ENCODE measurements at places on chromosomes 5 and 9. TPM values are rescaled to one million over a fixed set of nuclear protein-coding genes. Genes with fewer than 3 reads are reported as not detected.

GRCh38 chr9:21402386-21403251 is 6.3 kb upstream of the IFNA8 start:
- no peak for DNase-seq

DNA sequence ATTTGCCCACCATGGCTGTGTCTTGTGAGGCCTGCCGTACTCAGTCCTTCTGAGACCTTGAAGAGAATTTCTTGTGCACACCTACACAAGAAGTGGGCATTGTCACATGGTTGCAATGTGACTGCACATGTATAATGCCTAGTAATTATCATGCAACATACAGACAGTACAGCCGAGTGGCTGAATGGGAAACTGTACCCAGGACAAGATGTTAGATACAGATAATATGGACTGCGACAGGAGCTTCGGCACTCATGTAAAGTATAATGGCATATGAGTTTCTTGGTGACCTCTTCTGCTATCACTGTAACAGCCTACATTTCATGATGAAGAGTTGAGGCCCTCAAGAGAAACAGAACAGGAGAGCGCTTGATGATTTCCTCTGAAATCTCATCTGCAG is 4.8 kb upstream of the PRKACG start:
- no peak for DNase-seq

- DNase-seq = no peak
Measured at GRCh38 chr5:141003031-141003430, 36.8 kb downstream of the PCDHAC2 start.

DNA sequence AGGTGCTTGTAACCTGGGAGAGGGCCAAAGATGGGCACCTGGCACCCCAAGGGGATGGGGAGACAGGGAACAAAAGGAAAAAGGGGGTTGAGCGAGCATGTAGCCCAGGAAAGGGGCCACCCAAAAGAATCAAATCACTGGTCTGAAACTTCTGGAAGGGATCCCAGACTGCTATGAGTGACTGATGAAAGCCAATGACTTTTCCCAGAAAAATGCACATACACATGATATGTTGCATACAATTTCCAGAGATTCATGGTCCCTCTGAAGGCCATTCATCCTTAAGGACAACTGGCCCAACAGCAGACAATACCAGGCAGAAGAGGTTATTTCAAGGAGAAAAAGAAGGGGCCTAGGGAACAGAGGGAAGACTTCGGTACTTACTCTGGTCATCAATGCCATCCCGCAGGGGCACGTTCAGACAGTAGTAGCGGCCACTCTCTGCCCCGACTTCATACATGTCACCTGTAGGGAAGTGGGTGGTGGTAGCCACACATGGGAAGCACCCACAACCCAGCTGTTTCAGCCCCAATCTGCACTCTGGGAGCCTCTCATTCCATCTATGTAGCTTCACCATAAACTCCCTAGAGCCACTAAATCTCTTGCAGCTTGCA is 8.4 kb downstream of the HDAC3 start:
- no peak for DNase-seq

DNA sequence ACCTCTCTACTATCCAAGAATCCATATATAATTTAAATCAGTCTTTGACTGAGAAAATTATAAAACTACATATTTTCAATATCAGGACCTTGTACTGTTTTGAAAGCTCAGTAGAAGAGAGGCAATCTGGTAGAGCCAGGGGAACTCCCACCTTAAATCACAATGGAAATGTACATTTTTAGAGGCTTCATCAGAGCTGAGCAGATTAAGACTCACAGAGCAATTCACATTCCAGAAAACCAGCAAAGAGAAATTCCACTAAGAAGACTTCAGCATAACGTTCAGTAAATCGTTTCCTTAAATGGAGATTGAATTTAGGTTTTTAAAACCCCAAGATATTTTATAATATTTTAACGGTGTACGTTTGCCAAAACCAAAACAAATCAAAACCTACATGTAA is 227.8 kb upstream of the TRPM3 start:
- DNase-seq = no peak

GRCh38 chr5:154222414-154222813 is 31.9 kb downstream of the GALNT10 start:
- no peak for DNase-seq

DNA sequence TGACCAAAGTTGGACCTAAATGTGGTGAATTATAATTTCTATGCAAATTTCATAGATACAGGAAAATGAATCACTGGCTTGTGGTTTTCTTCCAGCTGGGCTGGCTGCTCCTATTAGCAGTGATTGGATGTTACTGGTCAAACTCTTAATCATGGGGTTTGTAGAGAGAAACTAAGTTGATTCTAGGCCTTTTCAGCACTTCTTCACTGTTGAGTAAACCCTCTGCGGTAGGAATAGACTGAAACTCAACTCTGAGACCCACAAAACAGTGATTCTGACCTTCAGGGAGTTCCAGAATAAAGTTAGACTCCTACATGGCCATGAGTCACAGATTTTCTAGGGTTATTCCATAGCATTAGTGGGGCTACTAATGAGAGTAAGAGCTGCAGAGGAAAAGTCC is 47.9 kb upstream of the FKTN start:
- no peak for DNase-seq

GRCh38 chr5:180642181-180642775 is 7.1 kb downstream of the FLT4 start:
- no peak for DNase-seq

DNA sequence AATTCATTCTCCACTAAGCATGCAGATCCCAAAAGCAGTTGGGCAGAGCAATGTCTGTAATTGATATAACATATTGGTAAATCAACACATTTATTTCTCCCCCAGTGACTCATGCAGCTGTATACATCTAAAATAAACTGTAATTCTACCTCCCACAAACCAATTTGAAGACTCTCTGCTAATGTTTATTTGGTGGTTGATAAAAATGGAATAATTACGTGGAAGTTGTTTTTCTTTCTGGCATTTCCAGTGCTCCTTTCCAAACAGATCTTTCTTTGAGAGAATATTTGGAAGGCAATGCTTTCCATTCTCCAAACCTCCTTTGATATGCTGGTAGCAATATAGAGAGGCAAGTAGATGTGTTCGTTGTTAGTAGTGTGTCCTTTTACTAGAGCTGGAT is 194.7 kb downstream of the CHSY3 start:
- DNase-seq = peak; percentile 7

The SLC6A3 gene
- 0.23 TPM for polyA plus RNA-seq

The CER1 gene
- polyA plus RNA-seq = not detected

The C9orf85 gene
- polyA plus RNA-seq = 22.1 TPM

The SPATA31D4 gene
- polyA plus RNA-seq = not detected
